IMR-90 (cell line): ENCODE measurements at places on chromosomes 3 and 15. TPM values are rescaled to one million over a fixed set of nuclear protein-coding genes. Genes with fewer than 3 reads are reported as not detected.

- no peak overlapping the region for H3K27ac ChIP-seq
- H3K4me1 ChIP-seq = no peaks in the 10 kb centered on the region
- H3K27me3 ChIP-seq = peaks cover 4% of the 10 kb centered on the region
- no peak for DNase-seq
- H3K36me3 ChIP-seq = no peaks in the 10 kb centered on the region
Measured at GRCh38 chr15:52682200-52682599, 3.0 kb upstream of the ATOSA start.

DNA sequence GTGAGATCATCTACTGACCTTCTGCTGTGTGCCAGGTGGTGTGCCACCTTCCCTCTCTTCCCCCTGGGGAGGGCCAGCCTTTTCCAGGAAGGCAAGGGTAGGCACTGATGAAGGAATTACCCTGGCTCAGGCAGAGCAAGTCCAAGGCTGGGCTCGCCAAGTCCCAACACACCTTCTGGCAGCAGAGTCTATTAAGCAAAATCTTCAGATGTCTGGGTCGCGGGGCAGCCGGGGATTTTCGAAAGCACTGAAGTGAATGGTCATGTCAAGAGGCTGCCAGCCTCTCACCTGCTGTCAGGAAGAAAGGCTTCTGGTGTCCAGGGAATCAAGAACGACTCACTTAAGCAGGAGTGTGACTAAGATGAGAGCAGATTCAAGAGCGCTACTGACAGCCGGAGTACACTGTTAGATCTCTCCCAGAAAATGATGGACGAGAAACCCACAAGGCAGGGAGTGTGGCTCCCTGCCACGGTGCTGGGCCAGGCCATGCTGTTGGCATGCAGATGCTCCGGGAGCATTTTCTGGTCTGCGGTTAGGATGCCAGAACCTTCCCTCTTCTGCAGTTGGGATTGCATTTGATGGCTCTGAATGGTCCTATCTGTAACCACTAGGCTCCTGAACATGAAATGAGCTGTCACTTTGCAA is 479.8 kb downstream of the SHQ1 start:
- no peak overlapping the region for H3K27ac ChIP-seq
- DNase-seq = peak; percentile 19
- no peak overlapping the region for H3K4me3 ChIP-seq
- H3K36me3 ChIP-seq = no peaks in the 10 kb centered on the region; the same call in 1 of the 2 replicates

DNA sequence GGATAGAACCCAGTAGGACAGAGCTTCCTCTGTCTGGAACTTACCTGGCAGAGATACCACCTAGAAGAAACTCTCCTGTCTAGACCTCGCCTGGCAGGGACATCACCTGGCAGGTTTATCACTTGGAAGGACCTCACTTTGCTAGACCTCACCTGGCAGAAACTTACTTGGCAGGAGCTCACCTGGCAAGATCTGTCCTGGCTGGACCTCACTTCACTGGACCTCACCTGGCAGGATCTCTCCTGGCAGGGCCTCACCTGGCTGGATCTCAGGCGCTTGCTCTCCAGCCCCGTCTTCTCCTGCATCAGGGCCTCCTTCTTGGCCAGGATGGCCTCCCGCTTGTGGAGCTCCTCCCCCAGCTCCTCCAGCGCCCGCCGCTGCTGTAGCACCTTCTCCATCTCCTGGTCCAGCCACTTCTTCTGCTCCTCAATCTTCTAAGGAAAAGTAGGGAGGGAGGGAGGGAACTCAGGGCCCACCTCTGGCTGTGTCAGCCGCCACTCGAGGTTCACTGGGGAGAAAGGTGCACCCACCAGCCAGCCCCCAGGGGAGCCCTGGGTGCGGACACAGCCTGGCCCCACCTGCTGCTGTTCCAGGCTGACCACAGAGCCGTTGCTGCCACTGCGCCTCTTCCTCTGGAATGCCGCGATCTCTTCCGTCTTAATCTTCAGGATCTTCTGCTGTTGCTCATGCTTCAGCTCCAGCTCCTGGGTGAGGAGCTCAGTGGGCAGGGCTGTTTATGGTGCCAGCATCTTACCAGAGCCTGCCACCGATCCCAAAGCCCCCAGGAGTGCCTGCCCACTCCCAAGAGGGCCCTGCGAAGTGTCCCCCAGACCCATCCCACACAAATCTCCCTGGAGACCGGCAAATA is 22.5 kb downstream of the KIF7 start:
- DNase-seq = no peak
- H3K27ac ChIP-seq = no peak overlapping the region
- no peaks in the 10 kb centered on the region for H3K27me3 ChIP-seq
- H3K4me3 ChIP-seq = no peak overlapping the region
- peaks cover 56% of the 10 kb centered on the region for H3K36me3 ChIP-seq

GRCh38 chr3:14524920-14525660 is 15.1 kb downstream of the GRIP2 start:
- H3K27me3 ChIP-seq = peaks cover 16% of the 10 kb centered on the region
- H3K36me3 ChIP-seq = no peaks in the 10 kb centered on the region

GRCh38 chr15:72050700-72051099 is 67.2 kb downstream of the MYO9A start:
- H3K27ac ChIP-seq = no peak overlapping the region
- H3K4me3 ChIP-seq = no peak overlapping the region
- H3K27me3 ChIP-seq = no peaks in the 10 kb centered on the region

- H3K27ac ChIP-seq = peak overlapping the region; percentile 39; the same call in 1 of the 2 replicates
- no peak overlapping the region for H3K4me3 ChIP-seq
Measured at GRCh38 chr15:79978655-79979514, 7.9 kb upstream of the BCL2A1 start.

GRCh38 chr3:113265231-113265630 is 53.9 kb downstream of the BOC start:
- H3K4me3 ChIP-seq = no peak overlapping the region
- peaks cover 9% of the 10 kb centered on the region for H3K27me3 ChIP-seq

GRCh38 chr15:49621401-49621811 is 558 bp downstream of the DTWD1 start:
- H3K4me3 ChIP-seq = peak overlapping the region; percentile 77
- peaks cover 3% of the 10 kb centered on the region; the same call in 1 of the 2 replicates for H3K4me1 ChIP-seq
- DNase-seq = no peak
- peak overlapping the region; percentile 95 for H3K27ac ChIP-seq
- H3K36me3 ChIP-seq = peaks cover 7% of the 10 kb centered on the region

DNA sequence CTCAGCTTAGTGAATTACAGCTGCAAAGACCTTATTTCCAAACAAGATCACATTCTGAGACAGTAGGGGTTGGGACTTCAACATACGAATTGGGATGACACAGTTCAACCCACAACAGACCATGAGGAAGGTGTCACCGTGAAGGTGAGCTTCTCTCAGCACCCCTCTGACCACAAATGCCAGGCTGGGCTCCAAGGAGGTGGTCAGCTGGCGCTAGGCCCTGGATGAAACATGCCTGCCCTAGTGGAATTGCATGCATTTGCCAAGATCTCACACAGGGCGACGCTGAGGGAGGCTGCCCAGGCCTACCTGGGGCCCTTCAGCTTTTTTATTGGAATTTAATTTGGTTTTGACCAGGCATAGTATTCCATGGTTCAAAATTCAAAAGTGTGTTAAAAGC is 1.8 kb downstream of the CFAP100 start:
- H3K4me1 ChIP-seq = no peaks in the 10 kb centered on the region
- H3K4me3 ChIP-seq = no peak overlapping the region
- H3K36me3 ChIP-seq = no peaks in the 10 kb centered on the region
- peaks cover 44% of the 10 kb centered on the region for H3K27me3 ChIP-seq
- no peak overlapping the region for H3K27ac ChIP-seq

GRCh38 chr3:69297501-69297900 is 88.4 kb downstream of the FRMD4B start:
- no peaks in the 10 kb centered on the region for H3K4me1 ChIP-seq
- DNase-seq = no peak
- no peaks in the 10 kb centered on the region for H3K36me3 ChIP-seq
- no peak overlapping the region for H3K4me3 ChIP-seq

DNA sequence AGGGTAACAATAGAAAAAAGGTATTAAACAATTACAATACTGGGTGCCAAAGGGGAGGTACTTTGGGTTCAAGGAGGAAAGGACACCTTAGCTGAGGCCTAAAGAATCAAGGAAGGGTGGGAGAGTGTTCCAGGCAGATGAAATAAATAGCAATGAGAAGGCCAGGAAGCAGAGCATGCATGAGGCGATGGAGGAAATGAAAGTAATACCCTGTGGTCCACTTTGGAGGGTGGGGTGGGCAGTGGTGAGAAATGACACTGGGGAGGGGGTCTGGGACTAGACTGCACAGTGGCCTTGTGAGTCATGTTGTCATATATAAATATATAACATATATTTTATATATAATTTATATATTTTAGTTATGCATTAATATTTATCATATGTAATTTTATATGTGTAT is 55.9 kb downstream of the BHLHE40 start:
- no peaks in the 10 kb centered on the region for H3K36me3 ChIP-seq
- no peak overlapping the region for H3K4me3 ChIP-seq
- peaks cover 2% of the 10 kb centered on the region; the same call in 1 of the 2 replicates for H3K27me3 ChIP-seq
- DNase-seq = no peak
- no peak overlapping the region for H3K27ac ChIP-seq

DNA sequence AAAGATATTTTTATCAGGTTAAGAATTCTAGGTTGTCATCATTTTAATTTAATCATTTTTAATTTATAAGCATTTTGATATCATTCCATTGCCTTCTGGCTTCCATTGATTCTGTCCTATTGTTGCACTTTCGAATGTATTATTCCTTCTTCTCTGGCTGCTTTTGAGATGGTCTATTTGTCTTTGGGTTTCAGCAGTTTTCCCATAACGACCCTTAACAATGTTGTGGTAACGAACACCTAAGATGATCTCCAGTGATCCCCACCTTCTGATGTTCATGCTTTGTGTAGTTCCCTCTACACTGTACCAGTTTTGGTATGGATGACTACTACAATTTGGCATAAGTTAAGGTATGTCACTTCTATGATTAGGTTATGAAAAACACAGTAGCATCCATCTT is 59.9 kb downstream of the MINAR1 start:
- H3K4me3 ChIP-seq = no peak overlapping the region
- H3K27ac ChIP-seq = no peak overlapping the region
- no peaks in the 10 kb centered on the region for H3K27me3 ChIP-seq
- H3K36me3 ChIP-seq = no peaks in the 10 kb centered on the region
- DNase-seq = no peak

- DNase-seq = peak; percentile 57
- H3K36me3 ChIP-seq = no peaks in the 10 kb centered on the region
- no peaks in the 10 kb centered on the region for H3K27me3 ChIP-seq
- 0 out of 2 replicates have a peak, but pooled peaks cover 2% of the 10 kb centered on the region for H3K4me1 ChIP-seq
- no peak overlapping the region for H3K4me3 ChIP-seq
Measured at GRCh38 chr3:155032918-155033317, 47.2 kb upstream of the MME start.

DNA sequence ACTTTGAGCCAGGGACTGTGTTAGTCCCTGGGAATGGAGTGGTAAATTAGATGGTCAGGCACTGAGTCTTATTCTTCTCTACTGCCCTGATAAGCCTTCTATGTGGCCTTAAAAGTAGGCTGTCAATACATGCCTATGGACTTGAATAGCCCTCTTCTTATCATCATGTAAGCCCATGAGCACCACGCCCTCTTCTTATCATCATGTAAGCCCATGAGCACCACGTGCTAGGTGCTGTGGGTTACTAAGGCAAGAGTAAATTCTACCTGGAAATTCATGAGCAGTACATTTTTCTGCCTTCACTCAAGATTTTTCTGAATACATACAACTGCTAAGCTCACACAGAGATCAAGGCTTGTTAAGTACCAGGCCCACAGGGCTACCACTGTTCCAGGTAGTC is 68.5 kb downstream of the DHX30 start:
- H3K36me3 ChIP-seq = peaks cover 72% of the 10 kb centered on the region
- no peaks in the 10 kb centered on the region for H3K4me1 ChIP-seq
- no peak for DNase-seq
- H3K27ac ChIP-seq = no peak overlapping the region
- no peak overlapping the region for H3K4me3 ChIP-seq
- H3K27me3 ChIP-seq = no peaks in the 10 kb centered on the region

GRCh38 chr15:72835294-72835890 is 51.8 kb upstream of the ADPGK start:
- H3K27ac ChIP-seq = no peak overlapping the region
- DNase-seq = no peak
- peaks cover 31% of the 10 kb centered on the region for H3K27me3 ChIP-seq
- H3K4me1 ChIP-seq = no peaks in the 10 kb centered on the region

GRCh38 chr3:56616478-56617006 is 59.6 kb downstream of the CCDC66 start:
- no peak overlapping the region for H3K27ac ChIP-seq
- no peaks in the 10 kb centered on the region for H3K27me3 ChIP-seq
- no peaks in the 10 kb centered on the region for H3K4me1 ChIP-seq
- no peak overlapping the region for H3K4me3 ChIP-seq
- H3K36me3 ChIP-seq = peaks cover 17% of the 10 kb centered on the region

DNA sequence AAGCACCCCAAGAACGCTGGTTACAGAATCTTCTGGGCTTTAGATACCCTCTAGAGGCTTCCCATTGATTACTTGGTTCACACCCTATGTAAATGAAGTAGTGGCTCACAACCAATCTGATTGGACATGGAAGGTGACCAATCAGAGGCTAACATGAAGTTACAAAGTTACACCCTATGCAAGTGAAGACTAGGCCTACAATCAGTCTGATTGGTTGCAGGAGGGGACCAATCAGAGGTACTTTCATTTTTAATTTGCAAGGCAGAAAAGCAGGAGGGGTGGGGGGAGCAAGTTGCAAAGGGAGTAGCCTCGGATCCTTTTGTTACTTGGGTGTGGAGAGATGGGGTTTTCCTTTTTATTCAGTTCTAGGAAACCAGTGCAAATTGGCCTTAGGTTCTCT is 11.1 kb upstream of the RTP2 start:
- DNase-seq = peak; percentile 54
- no peak overlapping the region for H3K27ac ChIP-seq
- H3K4me3 ChIP-seq = no peak overlapping the region
- no peaks in the 10 kb centered on the region for H3K36me3 ChIP-seq
- peaks cover 7% of the 10 kb centered on the region for H3K27me3 ChIP-seq

DNA sequence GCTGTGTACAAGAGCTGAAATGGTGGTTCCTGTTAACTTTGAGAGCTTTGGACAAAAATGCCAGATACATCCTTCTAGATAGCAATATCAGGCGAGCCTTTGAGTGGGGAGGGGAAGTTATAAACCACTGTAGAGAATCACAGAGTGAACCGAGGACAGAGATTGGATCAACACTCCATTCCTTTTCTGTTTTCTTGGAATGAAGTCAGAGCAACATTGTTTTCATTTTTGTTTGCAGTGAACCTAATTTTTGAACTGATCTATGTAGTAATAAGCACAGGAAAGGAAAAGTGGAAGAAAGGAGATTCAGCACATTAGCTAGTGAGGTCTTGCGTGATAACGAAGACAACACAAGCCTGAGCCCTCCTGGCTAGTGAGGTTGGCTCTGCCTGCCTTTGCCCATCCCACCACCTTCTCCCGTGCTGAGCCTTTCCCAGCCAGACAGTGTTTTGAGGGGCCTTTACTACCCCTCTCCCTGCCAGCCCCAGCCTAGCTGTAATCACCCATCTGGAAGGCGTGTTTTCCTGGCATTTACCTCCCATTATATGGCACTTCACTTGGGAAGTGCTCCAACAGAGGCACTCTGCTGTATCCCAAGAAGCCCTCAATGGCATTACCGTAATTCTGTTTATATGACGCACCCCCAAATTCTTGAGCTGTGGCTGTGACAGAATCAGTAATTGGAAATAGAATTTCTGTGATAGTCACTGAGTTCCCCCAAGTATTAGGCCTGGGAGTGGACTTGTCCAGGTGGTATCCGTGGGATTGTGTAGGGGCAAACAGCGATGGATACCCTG is 129.8 kb downstream of the CACNA1D start:
- no peaks in the 10 kb centered on the region for H3K27me3 ChIP-seq
- no peaks in the 10 kb centered on the region for H3K4me1 ChIP-seq
- H3K27ac ChIP-seq = no peak overlapping the region
- no peaks in the 10 kb centered on the region for H3K36me3 ChIP-seq

The MKRN2OS gene
- not detected in 2 replicates for total RNA-seq

The GRAMD1C gene
- total RNA-seq = 5.0 and 9.4 TPM in 2 replicates

The STOML1 gene
- total RNA-seq = 11.8 and 12.5 TPM in 2 replicates

The C2CD4B gene
- not detected in 2 replicates for total RNA-seq

The GOLGA6L4 gene
- total RNA-seq = 0.54 and 0.83 TPM in 2 replicates

The NTRK3 gene
- under 0.01 TPM in 2 replicates for total RNA-seq

The LOXL1 gene
- 146 and 148 TPM in 2 replicates for total RNA-seq
